ENCODE measurements at places on chromosomes 7 and 10. TPM values are rescaled to one million over a fixed set of nuclear protein-coding genes. Genes with fewer than 3 reads are reported as not detected.

IGFBP1 gene
- not detected for total RNA-seq

PALD1 gene
- 1.9 TPM for total RNA-seq

- no peak for ATAC-seq
Measured at GRCh38 chr10:78749898-78750297, 318.9 kb upstream of the ZMIZ1 start.

DNA sequence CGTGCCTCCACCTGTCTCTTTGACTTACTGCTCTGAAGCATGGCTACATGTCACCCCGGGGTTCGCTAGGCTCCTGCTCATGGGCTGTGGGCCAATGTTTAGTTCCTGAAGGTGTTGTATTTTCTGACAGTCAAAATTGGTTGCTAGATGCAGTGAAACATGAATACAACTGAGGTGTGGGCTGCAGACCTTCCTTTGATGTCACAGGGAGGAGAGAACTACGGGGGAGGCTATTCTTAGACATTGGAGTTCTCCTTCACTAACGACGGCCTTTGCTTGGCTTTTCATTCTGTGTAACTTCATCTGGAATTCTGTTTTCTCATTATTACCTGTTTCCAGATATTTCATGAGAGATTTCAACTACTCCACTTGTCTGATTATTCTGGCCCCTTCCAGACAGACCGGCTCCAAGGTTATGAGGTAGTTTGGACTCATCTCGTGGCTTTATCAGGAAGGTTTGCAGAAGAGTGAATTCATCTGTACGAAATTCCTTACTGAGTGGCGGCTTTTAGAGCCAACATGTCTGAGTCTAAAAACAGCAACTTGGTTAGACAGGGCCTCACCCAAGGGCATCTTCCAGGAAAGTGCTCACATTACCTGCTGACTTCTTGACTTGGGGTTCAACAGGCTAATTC lies 774.7 kb downstream of the SUGCT start:
- ATAC-seq = no peak

GRCh38 chr7:111914291-111914690 lies 291.9 kb downstream of the DOCK4 start:
- ATAC-seq = no peak

DNA sequence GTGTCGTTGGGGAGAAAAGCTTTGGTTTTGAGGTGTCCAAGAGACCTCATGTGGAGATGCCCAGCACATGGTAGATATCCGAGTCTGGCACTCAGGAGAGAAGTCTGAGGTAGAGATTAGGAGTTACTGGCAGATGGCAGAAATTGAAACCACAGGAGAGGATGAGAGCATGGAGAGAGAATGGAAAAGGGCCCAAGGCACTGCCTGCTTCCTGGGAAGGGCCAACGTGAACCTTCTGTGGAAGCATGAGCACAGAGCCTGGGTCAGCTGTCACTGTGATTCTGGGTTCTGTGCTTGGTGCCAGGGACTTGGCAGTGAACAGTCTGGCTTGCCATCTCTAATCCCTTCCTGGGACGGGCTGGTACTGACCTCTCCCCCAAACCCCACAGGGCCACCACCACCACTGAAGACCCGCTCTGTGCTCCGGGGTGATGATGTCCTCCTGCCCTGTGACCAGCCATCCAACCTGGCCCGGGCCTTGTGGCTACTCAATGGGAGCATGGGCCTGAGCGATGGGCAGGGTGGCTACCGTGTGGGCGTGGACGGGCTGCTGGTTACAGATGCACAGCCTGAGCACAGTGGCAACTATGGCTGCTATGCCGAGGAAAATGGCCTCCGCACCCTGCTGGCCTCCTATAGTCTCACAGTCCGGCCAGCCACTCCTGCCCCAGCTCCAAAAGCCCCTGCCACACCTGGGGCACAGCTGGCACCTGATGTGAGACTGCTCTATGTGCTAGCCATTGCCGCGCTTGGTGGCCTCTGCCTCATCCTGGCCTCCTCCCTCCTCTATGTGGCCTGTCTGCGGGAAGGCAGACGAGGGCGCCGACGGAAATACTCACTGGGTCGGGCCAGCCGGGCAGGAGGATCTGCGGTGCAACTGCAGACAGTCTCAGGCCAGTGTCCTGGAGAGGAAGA lies 4.1 kb downstream of the MRPL43 start:
- no peak for ATAC-seq

- ATAC-seq = no peak
Measured at GRCh38 chr10:4494551-4494950, 331.5 kb upstream of the AKR1E2 start.

GRCh38 chr10:72593963-72594362 lies 31.9 kb downstream of the MICU1 start:
- no peak for ATAC-seq

GRCh38 chr10:37812290-37812689 lies 45.1 kb downstream of the ZNF248 start:
- no peak for ATAC-seq

GRCh38 chr10:11430421-11431215 lies 180.8 kb downstream of the USP6NL start:
- ATAC-seq = peak; percentile 32

Measured in motor neuron (in vitro differentiated cells).